Mesenchymal stem cell (in vitro differentiated cells and primary cell): ENCODE measurements at places on chromosomes 6 and 20.
A peak's percentile ranks its signal among the peaks of the same experiment; 100 is the strongest.

- DNase-seq = peak; percentile 54
Measured at GRCh38 chr6:137944793-137945498, 77.9 kb downstream of the TNFAIP3 start.

- DNase-seq = no peak
Measured at GRCh38 chr6:38371881-38372280, 267.8 kb downstream of the BTBD9 start.

GRCh38 chr6:35452183-35453090 is at the start of gene FANCE:
FANCE (plus strand) TSS chr6:35452338; CDS start chr6:35452546, 208 bp downstream.
- DNase-seq = peak; percentile 92

GRCh38 chr20:36399147-36399968 is 93.2 kb downstream of the DLGAP4 start:
- peak; percentile 26 for DNase-seq

DNA sequence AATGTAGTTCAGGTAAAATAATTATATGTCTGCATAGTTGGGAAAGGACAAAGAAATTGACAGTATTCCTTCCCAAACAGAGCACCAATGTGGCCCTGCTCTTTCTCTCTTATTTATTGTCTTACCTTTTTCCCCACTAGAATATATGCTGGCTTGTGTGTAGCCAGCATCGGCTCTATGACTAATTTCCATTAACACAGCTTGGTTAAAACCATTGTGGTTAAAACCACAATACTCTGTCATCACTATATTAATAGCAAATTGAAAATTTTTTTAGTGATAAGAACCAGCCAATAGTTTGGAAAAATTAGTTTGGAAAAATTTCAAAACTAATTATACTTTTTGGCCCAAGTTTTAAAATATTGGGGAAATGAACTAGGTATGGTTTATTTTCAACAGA is 535.1 kb downstream of the UTRN start:
- DNase-seq = no peak
